ENCODE measurements at places on chromosomes 3 and 15.

DNA sequence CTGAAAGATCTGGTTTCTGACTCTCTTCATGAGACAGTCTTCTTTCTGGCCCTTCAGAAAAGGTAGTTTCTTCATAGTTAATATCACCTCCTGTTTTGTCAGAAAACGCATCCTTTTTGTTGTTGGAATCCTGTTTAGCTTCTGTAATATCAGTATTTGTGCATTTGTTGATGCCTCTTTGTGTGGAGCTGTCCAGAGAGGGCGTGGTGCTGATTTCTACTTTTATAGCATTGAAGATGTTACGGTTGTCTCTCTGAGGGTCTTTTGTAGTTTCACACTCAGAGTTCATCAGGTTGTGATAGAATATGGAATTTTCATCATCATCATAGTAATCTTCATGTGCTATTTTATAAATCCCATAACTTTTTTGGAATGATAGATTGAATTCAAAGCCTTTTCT lies 8.9 kb downstream of the GPR149 start:
- peak; percentile 56 for DNase-seq

DNA sequence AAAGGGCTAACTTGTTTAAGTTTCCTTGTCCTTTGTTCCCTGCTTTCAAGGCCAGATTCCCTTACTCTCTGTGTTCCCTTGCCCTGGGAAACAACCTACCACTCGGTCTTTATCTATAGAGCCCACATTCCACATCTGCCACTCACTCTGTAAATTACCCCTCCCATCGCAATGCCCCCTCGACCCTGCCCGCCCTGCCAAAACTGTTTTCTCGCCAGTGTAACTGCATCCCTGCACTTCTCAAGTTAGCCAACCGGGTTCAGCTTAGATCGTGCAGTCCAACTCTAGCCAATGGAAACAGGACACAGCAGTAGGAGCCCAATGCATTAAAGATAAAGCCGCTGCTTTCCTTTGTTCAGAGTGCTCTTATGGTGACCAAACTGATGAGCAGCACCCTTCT lies 263.6 kb downstream of the TBL1XR1 start:
- no peak for DNase-seq

GRCh38 chr3:127915115-127915936 lies at the start of gene KBTBD12:
TSS of gene KBTBD12 (plus strand) at chr3:127915232. CDS start at chr3:127923062, 7,830 bp downstream.
- DNase-seq = no peak

GRCh38 chr3:87503900-87504498 lies 227.6 kb upstream of the POU1F1 start:
- DNase-seq = peak; percentile 46

DNA sequence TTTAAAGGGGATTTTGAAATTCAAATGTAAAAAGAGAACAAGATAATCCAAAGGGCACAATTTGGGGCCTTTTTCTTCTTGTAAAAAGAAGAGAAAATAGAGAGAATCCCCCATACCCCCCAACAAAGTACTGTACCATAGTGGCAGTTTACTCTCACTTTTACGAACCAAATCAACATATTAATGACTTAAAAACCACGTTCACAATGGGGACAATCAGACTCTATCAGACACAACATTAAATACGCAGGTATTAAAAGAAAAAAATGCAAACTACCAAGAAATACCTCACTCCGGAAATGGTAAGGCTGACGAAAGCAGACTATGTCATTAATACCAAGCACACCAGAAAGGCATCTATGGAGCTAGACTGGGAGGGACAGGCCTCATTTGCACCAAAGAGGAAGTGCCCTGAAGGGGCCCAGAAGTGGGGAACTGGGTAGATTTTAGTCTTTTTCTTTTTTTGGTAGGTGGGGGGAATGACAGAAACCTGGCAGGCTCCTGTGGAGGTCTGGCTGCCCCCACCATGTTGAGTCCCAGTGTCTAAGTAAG lies 134.3 kb downstream of the TIGIT start:
- no peak for DNase-seq
